GM12892 (cell line): ENCODE measurements at places on chromosomes 6 and 20.

DNA sequence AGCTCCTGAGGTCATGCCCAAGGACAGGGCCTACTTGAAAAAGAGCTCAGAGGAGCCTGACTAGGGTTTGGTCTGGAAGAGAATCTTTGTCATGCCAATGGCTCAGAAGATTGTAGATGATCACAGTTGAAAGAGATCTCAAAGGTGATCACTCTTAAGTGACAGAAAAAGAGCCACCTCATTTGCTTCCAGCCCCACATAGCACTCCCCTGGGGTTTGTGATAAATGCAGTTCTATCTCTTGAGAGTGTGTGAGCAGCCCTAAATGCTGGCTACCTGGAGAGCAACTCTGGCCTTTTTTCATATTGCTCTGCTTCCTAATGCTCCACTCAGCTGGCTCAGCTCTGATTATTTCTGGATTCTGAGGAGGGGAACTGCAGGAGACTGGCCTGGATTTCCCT lies 39.3 kb downstream of the KLHL32 start:
- DNase-seq: no peak

GRCh38 chr20:3869839-3870634 lies 19.1 kb upstream of the PANK2 start:
- DNase-seq: no peak

- DNase-seq: no peak
Observed at GRCh38 chr6:11141295-11141694, 29.8 kb upstream of the ERVFRD-1 start.

DNA sequence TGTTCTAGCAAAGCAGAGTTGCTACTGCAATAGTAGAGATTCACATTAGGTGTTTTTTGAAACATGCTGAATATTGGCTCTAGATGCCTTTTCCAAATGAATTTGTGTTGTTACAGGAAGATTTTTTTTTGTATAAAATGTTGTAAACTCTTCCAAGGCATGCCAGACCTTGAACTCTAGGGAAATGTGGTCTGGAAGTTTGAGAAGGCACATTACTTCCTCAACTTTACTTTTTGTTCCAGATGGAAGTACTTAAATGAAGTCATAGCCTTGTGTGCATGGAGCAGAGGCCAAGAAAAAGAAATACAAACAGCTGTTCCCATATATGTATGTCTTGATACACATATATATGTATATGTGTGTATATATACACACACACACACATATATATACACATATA lies 585.7 kb upstream of the MARCKS start:
- no peak for DNase-seq

- DNase-seq: no peak
Observed at GRCh38 chr6:3857468-3858456, 8.6 kb downstream of the FAM50B start.

- no peak for DNase-seq
Observed at GRCh38 chr20:18187020-18187419, 49.4 kb downstream of the KAT14 start.

DNA sequence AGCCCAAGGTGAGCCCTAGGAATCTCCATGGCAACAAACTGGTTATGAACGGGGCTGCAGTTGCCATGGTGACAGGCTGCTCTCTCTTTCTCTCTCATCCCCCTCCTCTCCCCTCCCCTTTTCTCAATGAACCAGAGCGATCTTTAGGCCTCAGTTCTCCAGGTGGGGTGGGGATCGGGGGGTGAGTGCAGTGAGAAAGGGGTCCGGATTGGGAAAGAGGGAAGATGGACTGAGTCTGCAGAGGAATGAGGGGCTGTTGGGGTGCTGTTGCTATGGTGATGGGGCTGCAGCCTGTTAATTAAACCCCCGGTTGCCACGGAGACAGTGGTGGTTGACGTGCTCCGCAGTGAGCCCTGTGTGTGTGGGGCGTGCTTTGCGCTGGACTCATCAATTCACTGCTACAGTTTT lies 3.6 kb upstream of the SLC12A5 start:
- no peak for DNase-seq

DNA sequence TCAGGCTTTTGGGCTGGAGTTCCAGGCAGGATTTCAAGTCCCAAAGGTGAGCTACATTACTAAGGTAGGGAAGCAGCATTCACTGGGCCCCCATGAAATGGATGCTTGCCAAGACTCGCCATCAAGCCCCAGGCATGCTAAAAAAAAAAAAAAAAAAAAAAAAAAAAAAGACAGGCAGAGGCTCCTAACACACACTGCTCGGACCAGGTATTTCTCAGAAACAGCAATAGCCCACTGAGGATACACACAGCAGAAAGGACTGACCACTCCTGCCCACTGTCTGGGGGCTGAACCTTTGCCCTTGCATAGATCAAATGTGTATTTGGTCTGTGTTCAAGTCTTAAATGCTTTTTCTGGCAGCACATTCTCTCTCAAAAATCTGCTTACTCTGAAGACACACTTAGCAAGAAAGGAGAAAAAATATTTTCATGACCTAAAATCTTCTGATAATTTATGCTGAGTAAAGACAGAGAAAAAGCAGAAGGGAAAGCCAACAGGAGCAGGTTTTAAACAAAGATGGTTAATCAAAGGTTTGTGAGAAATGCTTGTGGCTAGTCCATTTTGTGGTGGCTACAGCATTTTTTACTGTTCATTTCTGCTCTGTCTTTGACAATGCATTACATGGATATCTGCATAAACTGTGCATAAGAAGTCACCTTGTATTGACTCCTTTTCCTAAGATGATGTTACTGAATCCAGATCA lies 37.9 kb upstream of the BEND6 start:
- no peak for DNase-seq

DNA sequence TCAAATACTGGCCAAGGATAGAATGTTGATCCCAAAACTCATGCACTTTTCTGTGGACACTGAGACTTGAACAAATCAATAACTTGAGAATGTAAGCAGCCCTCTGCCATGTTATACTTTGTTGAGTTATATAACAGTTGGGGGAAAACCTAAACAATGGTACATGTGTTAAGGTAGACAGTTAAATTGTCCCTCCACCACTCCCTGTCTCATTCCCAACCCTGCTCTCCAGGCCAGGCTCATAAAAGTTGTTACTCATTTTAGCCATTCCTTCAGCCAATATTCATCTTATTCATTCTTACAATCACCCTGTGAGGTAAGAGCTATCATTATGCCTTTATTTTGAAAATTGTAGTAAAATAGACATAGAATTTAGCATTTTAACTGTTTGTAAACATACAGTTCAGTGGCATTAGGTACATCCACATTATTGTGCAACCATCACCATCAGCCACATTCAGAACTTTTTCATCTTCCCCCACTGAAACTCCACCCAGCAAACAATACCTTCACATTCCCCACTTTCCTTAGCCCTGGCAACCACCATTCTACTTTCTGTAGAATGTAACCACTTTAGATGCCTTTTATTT lies 38.2 kb upstream of the IER3 start:
- DNase-seq: no peak

DNA sequence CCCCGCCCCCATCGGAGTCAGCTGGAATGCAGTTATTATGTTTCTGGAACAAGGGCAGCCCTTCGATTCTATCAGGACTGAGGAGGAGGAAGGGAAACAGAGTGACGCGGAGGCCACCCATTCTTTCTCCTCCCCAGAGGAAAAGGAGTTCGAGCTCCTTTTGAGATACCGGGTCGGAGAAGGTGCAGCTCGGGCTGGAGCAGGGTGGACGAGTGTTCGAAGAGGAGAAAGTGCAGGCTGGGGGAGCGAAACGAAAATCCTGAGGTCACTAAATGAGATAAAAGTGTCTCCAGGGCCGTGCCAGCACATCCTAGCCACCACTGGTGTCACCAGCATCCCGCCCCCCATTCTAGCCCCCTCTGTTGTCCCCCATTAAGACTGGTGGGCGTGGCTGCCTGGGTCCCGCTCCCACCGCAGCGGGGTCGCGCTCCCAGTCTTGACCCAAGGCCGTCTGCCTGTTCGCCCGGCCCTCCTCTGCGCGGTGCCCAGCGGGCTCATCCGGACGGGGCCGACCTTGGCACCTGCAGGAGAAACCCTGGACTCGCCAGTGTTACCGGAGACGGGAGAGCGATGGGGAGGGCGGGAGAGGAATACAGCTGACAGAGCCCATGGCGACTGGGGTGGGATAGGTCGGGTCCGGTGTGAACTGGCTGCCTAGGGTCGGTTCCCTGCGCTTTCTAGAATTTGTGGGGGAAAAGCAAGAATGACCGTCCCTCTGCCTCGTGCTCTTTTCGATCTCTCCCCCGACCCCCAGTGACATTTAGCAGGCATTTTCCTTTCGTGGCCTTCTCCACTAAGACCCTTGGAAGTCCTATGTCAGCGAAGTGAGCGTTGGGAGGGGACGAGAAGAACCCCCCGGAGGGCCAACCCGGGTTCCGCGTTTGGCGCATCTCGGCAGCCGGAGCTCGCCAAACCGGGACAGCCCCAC lies 16.2 kb downstream of the FOXA2 start:
- DNase-seq: no peak

GRCh38 chr6:24664046-24664987 lies 2.4 kb downstream of the TDP2 start:
- DNase-seq: no peak

GRCh38 chr6:37916675-37917074 lies 97.1 kb downstream of the ZFAND3 start:
- DNase-seq: no peak

DNA sequence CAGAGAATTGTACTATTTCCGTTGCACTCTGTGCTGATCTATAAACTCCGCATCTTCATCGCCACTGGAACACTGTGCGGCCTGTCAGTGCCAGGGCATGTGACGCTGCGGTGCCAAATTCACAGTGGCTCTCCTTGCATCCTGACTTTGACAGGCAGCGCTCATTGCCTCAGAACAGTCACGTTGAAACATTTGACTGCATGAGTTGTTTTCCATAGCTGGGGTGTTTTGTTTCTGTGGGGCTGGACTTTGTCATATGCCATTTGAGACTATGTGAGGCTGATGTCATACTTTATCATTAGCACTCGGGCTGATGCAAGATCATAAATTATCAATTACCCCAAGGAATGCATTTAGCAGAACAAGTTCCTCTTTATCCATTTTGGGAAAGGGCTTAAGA lies 32.7 kb downstream of the CFAP61 start:
- no peak for DNase-seq
